HT1080 (cell line): ENCODE measurements at places on chromosomes 13 and 19.

DNA sequence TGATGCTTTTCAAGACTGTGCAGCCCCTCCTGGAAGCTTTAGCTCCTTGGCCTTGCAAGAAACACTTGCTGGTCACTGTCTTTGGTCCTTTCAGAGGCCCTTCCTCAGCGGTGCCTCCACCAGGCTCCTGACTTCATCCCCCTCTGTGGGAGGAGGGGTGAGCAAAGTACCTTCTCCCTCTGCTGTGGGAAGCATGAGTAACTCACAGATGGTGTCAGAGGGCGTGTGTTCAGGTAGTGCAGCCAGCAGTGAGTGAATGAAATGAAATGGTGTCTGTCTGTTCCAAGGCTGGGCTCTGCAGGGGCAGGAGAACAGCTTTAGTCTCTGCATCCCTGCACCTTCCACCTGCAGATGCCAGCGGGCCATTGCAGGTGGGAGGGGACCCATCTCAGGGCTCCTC is 102.9 kb downstream of the SHISA2 start:
- peak; percentile 13 for DNase-seq

- no peak for DNase-seq
These were observed 38.7 kb downstream of the C13orf46 start for GRCh38 chr13:113935001-113935844.

- DNase-seq = no peak
These were observed 145.6 kb upstream of the ZNF536 start for GRCh38 chr19:30226464-30227011.

GRCh38 chr19:30011051-30011578 is 69.1 kb downstream of the URI1 start:
- DNase-seq = no peak

- DNase-seq = no peak
These were observed 6.1 kb downstream of the CDX2 start for GRCh38 chr13:27962982-27963381.

GRCh38 chr19:19402656-19403372 is 2.7 kb upstream of the GATAD2A start:
- no peak for DNase-seq

DNA sequence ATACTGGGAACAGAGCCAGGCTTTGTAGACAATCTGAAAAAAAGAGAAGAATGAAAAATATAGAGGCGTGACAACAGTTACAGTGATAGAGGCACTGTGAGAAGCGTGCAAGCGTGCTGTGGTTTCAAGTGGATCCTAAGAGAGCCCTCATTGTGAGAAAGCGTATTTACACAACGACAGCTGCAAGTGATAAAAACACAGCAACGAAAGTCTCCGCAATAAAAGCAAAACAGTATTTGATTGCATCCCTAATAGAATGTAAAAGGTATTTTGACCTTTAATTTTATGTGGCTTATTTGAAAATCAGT is 642.7 kb upstream of the ARGLU1 start:
- DNase-seq = no peak

DNA sequence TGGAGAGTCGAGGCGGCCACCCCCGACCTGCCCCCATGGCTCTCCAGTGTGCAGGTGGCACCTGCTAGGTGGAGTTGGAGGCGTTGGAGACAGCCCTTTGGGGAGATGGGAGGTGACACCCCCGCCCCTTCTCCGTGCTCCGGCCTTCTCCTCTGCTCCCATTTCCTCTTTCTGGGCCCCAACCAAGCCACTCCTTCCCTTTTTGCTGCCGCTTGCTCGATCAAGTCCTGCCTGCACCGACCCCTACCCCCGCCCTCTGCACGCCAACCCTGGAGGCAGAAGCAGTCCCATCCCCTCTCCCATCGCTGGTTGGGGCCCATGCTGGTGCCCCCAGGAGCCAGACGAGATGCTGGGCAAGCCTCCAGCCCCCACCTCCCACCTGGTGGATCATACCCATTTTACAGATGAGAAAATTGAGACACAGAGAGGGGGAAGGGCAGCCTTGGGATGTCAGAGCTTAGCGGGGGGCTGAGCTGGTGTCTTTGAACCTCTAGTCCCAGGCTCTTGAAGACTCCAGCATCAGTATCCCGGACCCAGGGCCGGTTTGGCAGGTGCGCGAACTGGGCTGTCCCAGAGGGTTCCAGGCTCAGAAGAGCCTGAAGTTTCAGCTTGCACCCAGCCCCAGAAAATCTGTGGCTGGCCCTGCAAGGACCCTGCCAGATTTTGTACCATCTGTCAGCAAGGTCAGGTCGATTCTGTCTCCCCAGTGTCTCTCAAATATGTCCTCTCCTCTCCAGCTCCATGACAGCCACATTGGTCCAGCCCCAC is 10.3 kb downstream of the GNA15 start:
- no peak for DNase-seq
